ENCODE measurements at places on chromosomes 4 and X.

DNA sequence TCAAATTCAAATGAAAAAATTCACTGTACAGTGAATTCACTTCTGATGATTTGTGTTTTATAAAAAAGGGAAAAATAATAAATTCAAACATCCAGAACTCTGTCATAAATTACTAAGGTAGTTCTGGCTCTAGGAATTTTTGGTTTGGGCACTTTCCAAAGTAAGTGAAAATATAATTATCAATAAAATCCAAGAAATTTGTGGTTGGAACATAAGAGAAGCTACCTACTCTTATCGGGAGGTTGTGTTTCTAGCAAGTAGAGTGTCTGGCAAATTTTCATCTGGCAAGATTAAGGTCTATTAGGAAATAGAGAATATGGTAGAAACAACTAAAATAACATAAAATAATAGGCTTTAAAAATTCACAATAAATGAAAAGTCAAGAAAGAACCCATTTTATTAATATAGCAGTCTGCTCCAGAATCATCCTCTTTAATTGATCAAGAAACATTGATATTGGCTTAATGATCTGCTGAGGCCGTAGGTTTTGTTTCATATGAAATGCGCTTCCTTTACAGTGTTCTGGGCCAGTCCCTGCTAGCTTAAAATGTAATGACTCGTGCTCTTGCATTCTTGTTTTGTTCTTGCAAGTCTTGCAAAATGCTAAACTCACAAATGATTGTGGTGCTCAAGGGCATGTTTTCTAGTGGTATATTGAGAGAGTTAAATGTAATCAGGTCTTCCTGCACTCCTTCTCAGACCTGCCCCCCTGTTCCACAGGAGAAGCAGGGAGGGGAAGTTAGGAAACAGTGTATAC, 331.4 kb downstream of the RAPGEF2 start:
- no peak overlapping the region for H3K4me3 ChIP-seq
- H3K27me3 ChIP-seq: peaks cover 14% of the 10 kb centered on the region
- DNase-seq: no peak
- no peak overlapping the region for H3K27ac ChIP-seq

GRCh38 chr4:133149932-133150471, 908 bp downstream of the PCDH10 start:
- H3K27me3 ChIP-seq: peaks cover 44% of the 10 kb centered on the region
- H3K4me1 ChIP-seq: peaks cover 11% of the 10 kb centered on the region
- peaks cover 28% of the 10 kb centered on the region for H3K36me3 ChIP-seq
- H3K4me3 ChIP-seq: no peak overlapping the region
- DNase-seq: no peak

DNA sequence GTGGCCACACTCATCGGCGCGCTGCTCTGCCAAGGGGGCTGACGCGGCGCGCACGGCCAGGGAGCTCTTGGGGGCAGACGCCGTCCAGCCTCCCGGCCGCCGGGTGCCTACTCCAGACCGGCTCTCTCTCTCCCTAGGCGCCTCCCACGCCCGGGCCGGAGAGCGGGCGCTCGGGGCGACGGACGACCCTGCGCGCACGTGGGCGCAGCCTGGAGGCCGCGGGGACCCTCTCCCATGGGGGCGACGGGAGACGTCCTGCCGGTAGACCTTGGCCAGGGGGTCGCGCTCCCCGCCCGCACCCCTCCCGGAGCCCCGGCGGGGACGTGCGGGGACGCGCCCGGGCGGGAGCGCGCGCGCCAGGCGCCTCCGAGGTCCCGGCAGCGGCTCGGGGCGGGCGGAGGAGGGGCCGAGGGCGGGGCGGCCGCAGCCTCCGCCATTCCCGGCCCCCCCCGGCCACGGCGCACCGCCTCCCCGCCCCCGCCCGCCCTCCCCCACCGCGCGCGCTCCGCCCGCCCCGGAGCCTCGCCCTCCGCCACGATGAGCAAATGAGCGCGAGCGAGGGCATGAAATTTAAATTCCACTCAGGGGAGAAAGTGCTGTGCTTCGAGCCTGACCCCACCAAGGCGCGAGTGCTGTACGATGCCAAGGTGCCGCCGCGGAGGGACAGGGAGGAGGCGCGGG, at the start of gene MSL3:
MSL3 (plus strand) TSS at position 519 of the 681 bp plus-strand sequence; CDS start at position 546, 27 bp downstream.
- peak; percentile 76 for DNase-seq
- peak within 1 kb of the TSS; percentile 92 for H3K27ac ChIP-seq
- peaks cover 4% of the 10 kb centered on the region for H3K27me3 ChIP-seq
- peak within 1 kb of the TSS; percentile 96 for H3K4me3 ChIP-seq
- peaks cover 8% of the 10 kb centered on the region for H3K4me1 ChIP-seq

DNA sequence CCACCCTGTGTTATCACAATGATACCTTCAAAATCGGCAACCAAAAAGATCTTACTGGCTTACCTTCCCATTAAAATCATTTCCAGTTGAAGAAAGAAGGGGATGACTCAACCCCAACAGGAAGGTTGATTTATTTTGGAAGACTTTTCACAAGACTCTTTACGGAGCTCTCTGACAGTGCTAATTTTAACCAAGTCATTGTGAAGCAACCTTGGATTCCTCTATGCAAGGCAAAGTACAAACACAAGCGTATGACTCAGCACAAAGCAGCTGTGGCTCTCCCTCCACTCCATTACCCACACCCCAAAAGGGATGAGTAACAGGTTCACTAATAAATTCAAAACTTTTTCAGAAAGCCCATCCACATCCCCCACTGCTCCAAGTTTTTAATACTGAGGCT, 213.8 kb upstream of the FGF13 start:
- no peak for DNase-seq
- no peak overlapping the region for H3K4me3 ChIP-seq
- no peak overlapping the region for H3K27ac ChIP-seq
- H3K36me3 ChIP-seq: no peaks in the 10 kb centered on the region
- H3K27me3 ChIP-seq: peaks cover 16% of the 10 kb centered on the region

GRCh38 chrX:153780678-153781427, at the start of gene SRPK3:
SRPK3 (plus strand) TSS chrX:153781041; CDS start chrX:153781087, 46 bp downstream.
- no peak within 1 kb of the TSS for H3K27ac ChIP-seq
- no peak within 1 kb of the TSS for H3K4me3 ChIP-seq
- DNase-seq: no peak

DNA sequence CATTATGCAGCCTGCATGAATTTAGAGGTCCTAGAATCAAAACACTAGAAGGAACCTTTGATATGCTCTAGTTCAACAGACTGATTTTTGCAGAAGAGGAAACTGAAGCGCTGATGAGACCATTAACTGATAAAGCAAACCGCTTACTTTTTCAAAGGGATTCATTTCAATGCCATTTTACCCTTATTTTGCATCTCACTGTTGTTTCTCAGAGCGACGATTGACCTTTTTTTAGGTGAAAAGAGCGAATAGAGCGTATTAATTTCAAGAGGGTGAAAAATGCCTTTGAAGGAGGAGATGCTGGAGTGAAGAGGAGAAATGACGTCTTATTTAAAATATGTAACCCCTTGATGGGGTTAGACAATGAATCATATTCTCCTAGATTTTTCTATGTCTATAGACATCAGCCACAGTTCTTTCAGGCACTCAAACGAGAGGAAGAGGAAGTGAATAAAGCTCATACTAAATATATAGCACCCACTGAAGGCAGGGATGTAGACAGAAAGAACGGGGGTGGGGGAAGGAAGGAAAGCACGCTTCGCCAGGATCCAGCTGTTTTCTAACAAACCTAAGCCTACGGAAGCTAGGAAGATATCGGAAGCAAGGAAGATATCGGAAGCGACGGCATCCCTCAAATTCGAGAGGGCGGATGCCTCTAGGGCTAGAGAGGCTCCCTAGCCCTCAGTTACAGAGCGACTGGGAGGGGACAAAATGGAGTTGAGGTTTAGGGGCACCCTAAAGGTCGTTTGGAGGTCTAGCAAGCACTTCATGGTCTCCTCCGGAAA, 848 bp downstream of the ACSL4 start:
- peak overlapping the region; percentile 92 for H3K4me3 ChIP-seq
- H3K27me3 ChIP-seq: peaks cover 2% of the 10 kb centered on the region
- DNase-seq: no peak
- peaks cover 30% of the 10 kb centered on the region for H3K4me1 ChIP-seq
- H3K36me3 ChIP-seq: peaks cover 15% of the 10 kb centered on the region

- no peaks in the 10 kb centered on the region for H3K4me1 ChIP-seq
- no peak overlapping the region for H3K27ac ChIP-seq
- H3K4me3 ChIP-seq: no peak overlapping the region
- no peaks in the 10 kb centered on the region for H3K36me3 ChIP-seq
- no peak for DNase-seq
These were observed 313.3 kb upstream of the ACTRT1 start for GRCh38 chrX:128365492-128365891.

DNA sequence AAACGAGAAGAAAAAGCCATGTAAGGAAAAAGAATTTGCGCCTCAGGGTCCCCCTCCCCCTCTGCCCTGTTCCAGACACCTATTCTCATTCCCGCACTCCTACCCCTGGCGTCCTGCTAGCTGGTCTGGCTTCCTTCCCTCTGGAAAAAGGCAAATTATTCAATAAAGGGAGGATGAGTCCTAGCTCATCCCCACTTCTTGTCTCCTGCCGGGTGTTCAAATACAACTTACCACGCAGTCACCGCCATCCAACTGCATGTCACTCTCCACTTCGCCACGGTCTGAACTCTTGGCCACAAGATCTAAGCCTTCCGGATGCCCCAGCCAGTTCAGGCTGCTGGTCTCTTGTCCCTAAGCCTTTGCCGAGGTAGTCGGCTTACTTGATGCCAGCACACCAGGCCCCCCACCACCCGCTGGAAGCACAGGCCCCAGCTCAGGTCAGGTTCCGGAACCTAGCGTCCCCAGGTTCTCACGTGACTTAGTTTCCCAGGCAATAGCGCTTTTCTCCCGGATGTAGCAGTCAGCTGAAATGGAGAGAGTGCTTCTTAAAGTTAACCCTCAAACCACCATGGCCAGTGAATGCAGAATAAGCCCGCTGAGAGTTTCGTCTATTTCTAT, 209.6 kb upstream of the SPIN4 start:
- peak overlapping the region; percentile 99 for H3K4me3 ChIP-seq
- H3K36me3 ChIP-seq: peaks cover 11% of the 10 kb centered on the region
- H3K4me1 ChIP-seq: peaks cover 12% of the 10 kb centered on the region

- H3K4me3 ChIP-seq: no peak overlapping the region
- H3K4me1 ChIP-seq: peaks cover 18% of the 10 kb centered on the region
- H3K27me3 ChIP-seq: no peaks in the 10 kb centered on the region
- no peaks in the 10 kb centered on the region for H3K36me3 ChIP-seq
- H3K27ac ChIP-seq: no peak overlapping the region
These were observed 82.0 kb upstream of the STS start for GRCh38 chrX:7065473-7065872.

DNA sequence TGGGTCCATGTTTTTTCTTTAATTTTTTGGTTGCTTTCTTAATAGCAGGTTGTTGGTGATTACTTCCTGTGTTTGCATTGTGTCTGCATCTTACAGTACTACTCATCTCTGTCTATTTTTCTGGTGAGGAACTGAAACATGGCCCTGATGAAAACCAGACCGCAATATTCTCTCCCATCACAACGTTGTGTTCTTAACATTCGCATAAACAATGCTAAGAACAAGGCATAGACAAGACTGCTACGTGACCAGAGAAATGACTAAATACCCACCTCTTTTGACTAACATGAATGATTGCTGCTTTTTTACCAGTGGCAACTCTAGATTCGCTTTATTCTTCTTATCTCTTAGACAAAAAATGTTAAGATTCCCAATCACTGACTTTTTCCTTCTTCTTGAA, 179.1 kb downstream of the GC start:
- no peak overlapping the region for H3K4me3 ChIP-seq
- no peaks in the 10 kb centered on the region for H3K27me3 ChIP-seq
- H3K4me1 ChIP-seq: no peaks in the 10 kb centered on the region
- DNase-seq: no peak
- peaks cover 5% of the 10 kb centered on the region for H3K36me3 ChIP-seq
- H3K27ac ChIP-seq: no peak overlapping the region

DNA sequence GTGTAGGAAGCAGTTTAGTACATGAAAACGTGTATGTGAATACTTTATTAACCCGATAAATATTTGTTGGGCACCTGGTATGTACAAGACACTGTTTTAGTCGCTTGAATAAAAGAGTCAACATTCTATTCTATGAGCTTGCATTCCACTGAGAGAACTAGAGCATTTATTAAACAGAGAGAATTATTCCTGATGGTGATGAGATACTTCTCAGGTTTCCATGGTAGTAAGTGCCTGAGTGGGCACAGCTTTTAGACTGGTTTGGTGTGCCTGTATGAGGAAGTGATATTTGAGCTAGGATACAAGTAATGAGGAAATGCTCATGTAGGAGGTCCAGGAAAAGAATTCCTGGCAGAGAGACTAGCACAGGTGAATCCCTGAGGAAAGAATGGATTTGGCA, 94.2 kb downstream of the ATP10D start:
- H3K4me1 ChIP-seq: no peaks in the 10 kb centered on the region
- peaks cover 25% of the 10 kb centered on the region for H3K36me3 ChIP-seq
- H3K4me3 ChIP-seq: no peak overlapping the region
- no peak for DNase-seq
- H3K27me3 ChIP-seq: no peaks in the 10 kb centered on the region

GRCh38 chr4:138190452-138190858, 51.7 kb downstream of the SLC7A11 start:
- H3K36me3 ChIP-seq: no peaks in the 10 kb centered on the region
- H3K4me1 ChIP-seq: no peaks in the 10 kb centered on the region
- no peak for DNase-seq
- no peak overlapping the region for H3K27ac ChIP-seq
- no peak overlapping the region for H3K4me3 ChIP-seq

- DNase-seq: no peak
- no peaks in the 10 kb centered on the region for H3K27me3 ChIP-seq
- H3K27ac ChIP-seq: no peak overlapping the region
- no peak overlapping the region for H3K4me3 ChIP-seq
- H3K4me1 ChIP-seq: no peaks in the 10 kb centered on the region
These were observed 21.1 kb upstream of the SORBS2 start for GRCh38 chr4:185833055-185833598.

DNA sequence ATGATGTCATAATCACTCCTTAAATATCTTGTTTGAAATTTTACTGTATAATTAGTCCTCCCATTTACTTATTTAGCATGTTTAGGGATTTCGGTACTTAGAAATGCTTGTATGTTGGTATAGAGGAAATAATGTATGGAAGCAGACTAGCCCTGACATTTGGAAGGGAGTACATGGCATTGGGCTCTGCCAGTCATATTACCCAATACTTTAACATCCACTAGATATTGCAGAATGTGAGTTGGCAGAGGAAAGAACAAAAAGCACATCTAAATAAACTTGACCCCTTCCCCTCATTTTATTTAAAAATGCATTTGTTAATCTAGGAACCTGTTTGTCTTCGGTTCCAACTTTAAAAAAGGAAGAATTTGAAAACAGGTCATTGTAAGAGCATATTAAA, 77.8 kb downstream of the RS1 start:
- H3K27me3 ChIP-seq: no peaks in the 10 kb centered on the region
- H3K36me3 ChIP-seq: peaks cover 6% of the 10 kb centered on the region
- no peak overlapping the region for H3K4me3 ChIP-seq

DNA sequence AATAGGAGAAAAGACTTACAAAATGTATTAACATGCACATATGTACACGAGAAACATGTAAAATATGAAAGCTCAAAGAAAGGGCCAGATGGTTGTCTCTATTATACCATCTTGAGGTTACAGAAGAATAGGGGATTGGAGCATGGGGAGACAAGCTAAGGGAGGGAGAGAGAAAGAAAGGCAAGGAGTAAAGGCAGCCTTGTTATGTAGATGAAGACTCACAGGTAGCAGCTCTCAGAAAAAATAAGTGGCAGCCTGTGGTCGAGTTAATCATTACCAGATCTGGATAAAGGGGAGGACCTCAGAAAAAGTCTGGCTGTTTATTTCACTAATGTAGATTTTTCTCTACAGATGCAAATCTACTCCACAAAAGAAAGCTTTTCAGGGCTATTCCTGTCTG, 26.6 kb upstream of the PPP1R2C start:
- H3K27me3 ChIP-seq: no peaks in the 10 kb centered on the region
- no peak for DNase-seq
- no peak overlapping the region for H3K27ac ChIP-seq
- H3K4me3 ChIP-seq: no peak overlapping the region
- no peaks in the 10 kb centered on the region for H3K36me3 ChIP-seq

Data from natural killer cell treated with Interleukin-12 subunit alpha and Interleukin-12 subunit beta and Interleukin-15 and Interleukin-18, amount 100 ng/mL, for 72 hours (primary cell).